ENCODE measurements at places on chromosomes 12 and 14.

GRCh38 chr14:71891185-71891584 is 41.0 kb upstream of the RGS6 start:
- no peak for DNase-seq

DNA sequence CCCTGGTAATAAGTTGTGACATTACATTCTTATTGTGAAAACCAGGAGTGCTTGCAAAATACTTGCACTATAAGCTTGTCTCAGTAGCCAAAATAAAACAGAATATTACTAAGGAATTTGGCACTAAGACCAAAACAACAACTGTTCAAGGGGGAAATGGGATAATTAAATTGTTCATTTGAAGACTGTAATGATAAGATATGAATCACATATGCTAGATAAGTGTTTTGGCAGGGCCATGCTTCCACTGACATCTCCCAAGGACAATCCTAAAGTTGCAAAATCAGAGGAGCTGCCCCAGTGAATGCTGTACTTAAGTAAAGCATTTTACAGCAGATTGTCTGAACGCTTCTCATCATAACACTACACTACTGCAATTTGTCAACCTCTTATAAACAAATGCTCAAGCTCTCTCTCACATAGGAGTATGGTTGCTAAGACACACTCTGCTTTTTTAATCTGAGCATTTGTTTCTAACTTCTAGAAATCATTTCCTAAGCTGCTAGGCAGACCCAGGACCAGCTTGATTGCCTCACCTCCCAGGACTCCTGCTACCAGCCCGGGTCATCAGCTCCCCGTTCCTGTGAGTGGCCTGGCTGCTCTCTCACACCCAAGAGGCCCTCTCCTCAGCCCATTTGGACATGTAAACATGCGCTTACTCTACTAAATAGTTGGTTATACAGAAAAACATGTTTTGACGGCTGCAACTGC is 191.5 kb downstream of the PAX9 start:
- DNase-seq = no peak

DNA sequence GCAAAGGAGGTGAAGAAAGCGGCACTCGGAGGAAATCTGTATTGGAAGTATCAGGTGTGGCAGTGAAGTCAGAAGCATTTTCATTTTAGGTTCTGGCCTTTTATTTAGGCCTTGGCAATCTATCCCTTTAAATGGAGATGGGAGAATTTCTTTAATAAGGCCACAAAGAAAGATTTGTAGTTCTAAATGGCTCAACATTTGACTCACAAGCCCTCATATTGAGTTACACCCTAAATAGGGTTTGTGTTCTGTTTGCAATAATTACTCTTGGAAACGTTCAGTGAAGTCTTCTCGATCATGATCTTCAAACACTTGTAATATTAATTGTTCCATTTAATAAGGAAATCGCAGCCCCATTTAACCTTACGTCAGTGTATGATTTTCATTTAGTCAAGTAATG is 25.3 kb upstream of the TMEM260 start:
- DNase-seq = no peak

DNA sequence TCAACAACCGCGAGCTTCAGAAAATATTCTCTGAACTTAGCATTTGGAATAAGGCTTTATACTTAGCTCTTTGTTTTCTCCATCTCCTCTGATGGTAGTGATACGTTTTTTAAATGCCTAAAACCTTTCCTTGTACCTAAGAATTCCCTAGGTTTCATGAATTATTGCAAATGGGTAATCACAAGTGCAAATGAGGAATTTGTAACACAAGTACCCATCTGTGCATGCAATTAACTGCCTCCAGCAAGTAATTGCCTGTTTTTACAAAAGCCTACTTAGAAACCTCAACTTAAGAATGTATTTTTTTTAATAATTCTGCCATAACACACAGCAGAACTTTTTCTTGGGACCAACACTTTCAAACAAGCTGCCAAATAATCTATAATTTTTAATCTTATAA is 149.2 kb downstream of the PHLDA1 start:
- DNase-seq = no peak

DNA sequence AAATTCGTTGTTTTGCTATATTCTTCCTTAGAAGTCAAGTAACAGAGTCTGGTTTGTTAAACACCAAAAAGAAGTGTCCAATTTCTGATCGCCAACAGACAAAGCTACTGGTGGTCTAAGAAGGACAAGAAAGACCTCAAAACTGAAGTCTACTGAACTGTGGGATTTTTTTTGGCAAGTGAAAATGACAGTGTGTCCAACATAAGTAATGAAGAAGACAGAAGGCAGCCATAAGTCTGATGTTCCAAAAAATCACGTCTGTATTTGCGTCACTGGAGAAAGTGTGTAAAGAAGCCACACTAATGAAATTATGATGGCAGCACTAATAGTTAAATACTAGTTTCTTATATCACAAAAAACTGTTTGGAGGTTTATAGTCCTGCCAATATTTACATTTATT is 32.6 kb downstream of the WASHC3 start:
- no peak for DNase-seq

GRCh38 chr12:3988519-3989217 is 115.5 kb upstream of the PARP11 start:
- DNase-seq = no peak

DNA sequence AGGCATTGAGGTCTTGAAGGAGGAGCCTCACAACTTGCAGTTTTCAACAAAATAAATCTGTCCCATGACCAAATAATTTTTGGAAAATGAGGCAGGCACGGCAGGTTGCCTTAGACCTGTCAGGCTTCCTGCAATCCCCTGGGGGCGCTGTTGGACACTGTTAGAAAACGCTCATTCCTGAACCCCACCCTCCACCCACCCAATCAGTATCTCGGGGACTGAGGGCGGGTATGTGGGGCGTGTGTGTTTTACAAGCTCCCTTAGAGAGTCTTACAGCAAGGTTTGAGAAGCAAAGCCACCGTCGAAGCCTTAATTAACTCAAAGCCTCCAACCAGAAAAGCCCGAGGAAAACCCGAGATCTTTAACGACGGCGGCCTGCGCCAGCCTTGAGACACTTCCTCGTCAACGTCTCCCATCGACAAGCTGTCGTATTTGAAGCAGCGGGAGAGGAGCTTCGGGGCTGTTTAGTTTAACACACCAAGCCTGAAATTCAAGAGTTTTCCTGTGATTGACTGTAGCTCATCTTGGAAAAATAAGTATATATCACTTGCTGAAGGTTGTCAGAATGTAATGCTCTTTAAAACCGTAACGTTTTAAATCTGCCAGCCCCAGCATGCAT is 123.0 kb downstream of the GLT1D1 start:
- DNase-seq = no peak

DNA sequence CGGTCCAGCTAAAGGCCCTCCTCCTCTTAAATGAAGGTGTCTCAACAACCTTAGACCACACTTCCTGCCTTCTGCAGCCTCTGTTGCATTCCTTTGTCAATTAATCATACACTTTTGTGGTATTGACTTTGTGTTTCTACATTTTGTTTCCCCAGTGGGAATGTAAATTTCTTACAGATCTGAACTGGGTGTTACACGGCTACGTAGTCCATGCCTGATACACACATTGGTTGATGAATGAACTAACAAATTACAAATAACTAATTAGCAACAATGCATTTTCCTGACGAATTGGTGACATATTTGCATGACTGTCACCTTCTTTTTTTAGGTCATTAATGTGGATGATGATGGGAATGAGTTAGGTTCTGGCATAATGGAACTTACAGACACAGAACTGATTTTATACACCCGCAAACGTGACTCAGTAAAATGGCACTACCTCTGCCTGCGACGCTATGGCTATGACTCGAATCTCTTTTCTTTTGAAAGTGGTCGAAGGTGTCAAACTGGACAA is 15.2 kb upstream of the CCT2 start:
- DNase-seq = no peak

DNA sequence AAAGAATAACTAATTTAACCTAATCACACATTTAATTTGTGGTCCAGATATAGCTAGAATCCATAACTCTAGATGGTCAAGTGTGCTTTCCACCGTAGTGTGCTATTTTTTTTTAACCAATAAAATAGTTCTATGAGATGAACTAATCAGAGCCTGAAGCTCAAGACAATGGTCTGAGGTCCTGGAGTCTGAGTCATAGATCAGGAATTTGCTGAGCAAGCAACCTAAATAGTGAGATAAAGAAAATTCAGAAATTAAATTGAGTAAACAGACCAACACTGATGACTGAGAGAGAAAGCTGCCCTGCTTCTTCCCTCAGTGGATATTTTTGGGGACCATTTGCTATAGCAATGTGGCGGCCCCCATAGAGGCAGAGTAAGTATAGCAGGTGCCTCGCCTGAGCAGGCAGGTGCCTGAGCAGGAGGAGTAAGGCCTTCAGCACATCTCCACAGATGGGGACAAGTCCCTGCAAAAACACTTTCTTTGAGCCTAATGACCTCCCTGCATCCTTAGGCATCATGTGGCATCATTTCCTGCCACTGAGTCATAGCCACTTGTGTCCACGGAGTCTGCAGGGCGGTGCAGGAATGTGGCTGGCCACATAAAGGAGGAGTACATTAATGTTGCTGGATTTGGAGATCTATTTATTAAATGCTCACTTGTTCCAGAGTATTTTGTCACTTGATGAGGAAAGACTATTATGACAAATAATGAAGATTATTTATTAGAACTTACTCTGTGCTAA is 13.9 kb upstream of the CLEC4E start:
- DNase-seq = peak; percentile 41

- DNase-seq = no peak
These were observed 84.0 kb downstream of the TMCC3 start for GRCh38 chr12:94566345-94566744.

DNA sequence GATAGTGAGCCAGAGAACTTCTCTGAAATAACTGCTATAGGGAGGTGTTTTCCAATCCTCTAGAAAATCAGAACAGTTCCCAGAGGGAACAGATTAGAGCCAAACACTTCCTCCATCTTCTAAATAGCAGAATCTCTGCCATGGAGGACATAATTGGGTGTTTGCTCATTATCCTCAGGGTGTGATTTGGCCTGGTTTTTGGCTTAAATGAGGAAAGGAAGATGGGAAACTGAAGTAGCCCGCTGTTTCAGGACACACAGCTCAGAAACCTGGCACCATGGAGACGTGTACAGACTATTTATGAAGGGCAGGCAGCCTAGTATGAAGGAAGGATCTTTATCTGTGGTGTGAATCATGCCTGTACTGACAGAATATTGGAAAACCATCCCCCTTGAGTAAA is 231.7 kb upstream of the PRKD1 start:
- no peak for DNase-seq

- DNase-seq = peak; percentile 45
These were observed 17.3 kb downstream of the TMEM19 start for GRCh38 chr12:71703206-71703605.

DNA sequence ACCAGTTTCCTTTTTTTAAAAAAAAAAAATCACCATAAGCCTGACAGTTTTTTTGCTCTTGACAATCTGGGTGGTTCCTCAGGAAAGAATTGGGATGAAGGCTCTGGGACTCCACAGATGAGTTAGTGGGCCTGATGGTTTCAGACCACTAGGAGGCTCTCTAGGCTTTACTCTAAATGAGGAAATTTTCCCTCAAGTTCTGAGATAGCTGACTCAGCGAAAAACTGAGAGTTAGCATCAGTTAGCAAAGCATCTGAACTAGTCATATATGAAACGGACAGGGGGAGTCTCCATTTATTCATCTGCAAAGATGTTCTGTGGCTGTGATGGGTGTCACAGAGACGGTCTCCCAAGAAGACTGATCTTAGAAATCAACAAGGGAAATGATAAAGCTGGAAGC is 314.3 kb upstream of the OR4E1 start:
- peak; percentile 4 for DNase-seq

GRCh38 chr12:90974286-90974685 is 19.3 kb upstream of the CCER1 start:
- DNase-seq = no peak

GRCh38 chr12:115758877-115759620 is 518.4 kb downstream of the MED13L start:
- DNase-seq = no peak

GRCh38 chr12:108312073-108312659 is 26.9 kb downstream of the CMKLR1 start:
- DNase-seq = no peak

All from Caki2 (cell line).